Activated gamma-delta T cell (primary cell): ENCODE measurements at places on chromosomes 5 and 9.

- no peak for DNase-seq
Observed at GRCh38 chr5:31453522-31453921, 78.4 kb downstream of the DROSHA start.

DNA sequence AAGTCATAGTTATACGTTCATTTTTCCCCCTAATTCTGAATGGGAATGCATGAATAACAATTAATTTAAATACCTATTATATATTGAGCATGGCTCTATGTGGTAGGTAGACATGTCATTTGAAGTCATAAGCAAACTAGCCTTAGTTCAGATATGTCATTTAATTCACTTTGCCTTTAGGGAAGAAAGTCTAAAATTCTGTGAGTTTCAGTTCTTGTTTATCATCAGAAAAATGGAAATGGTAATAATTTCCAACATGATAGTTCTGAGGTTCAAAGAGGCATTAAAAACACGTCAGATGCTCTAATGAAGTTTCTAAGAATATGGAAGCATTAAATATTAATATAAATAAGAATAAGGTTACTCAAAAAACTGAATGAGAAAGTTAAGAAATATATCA is 13.1 kb upstream of the ANXA1 start:
- DNase-seq: no peak

GRCh38 chr5:113474100-113474728 is 14.0 kb downstream of the MCC start:
- DNase-seq: no peak

GRCh38 chr5:139761501-139761900 is 34.1 kb upstream of the PSD2 start:
- DNase-seq: no peak

DNA sequence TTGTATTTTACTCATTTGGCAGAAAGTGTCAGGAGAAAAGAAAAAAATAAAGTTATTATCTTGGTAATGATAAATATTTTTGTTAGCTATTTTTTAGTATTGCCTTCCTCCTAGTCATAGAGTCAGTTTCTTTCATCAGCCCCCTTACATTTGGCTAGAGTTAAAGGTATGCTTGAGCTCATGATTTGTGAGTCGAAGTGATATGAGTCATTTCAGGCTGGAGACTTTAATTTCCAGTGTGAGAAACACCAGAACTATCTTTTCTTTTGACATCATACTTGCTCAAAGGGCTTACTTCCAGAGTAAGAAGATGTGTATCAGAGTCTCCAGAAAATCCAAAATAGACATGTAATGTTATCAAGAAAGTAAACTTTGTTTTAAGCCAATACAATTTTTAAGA is 746.7 kb upstream of the TYRP1 start:
- no peak for DNase-seq

DNA sequence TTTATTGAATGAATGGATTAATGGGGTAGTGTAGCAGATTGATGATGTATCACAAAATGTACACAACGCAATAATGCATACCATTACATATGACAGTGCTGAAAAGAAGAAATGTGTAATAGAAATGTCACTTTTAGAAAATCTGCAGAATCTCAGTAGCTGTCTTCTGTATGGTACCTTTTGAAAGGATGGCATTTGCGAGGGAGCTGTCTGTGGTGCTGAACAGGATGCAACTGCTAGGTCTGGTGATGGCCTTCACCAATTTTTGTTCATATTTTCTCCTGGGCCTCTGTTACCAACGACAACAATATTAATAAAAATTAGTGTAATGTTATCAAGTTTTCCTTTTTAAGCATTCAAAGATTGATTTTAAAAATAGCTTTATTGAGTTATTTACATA is 36.2 kb upstream of the OTULIN start:
- no peak for DNase-seq

DNA sequence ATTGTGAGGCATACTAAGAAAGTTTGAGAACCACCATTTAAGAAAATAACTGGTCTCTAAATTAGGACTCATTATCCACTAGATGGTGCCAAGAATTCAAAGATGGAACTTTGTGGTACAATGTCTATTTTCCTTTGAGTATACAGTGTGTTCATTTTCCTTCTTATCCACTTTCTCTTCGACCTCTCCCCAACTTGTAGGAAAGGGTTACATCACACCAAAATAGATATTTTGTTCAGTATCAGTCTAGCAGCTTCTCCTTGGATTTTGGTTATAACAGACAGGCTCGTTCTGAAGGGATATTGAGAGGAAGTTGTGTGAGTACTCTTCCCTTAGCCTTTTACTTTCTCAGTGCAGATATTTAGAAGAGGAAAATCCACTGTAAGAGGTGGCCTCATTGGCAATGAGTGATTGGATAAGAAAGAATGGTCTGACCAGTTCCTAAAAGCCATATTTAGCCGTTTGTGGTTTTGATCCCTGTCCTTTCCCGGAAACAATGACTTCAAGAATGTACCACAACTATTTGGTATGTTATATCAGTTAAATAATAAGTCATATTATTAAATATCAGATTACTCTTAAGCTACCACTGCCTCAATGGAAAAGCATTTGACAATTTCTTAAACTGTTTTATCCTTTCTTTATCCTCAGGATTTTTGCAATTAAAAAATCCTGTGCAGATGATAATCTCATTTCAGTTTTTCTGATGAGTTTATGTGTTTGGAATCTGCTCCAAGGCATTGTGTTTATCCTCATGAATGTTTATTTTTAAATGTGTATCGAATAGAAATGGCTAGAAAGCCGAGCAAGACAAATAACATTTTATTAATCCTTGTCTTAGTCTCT is 69.0 kb upstream of the GRAMD2B start:
- no peak for DNase-seq

DNA sequence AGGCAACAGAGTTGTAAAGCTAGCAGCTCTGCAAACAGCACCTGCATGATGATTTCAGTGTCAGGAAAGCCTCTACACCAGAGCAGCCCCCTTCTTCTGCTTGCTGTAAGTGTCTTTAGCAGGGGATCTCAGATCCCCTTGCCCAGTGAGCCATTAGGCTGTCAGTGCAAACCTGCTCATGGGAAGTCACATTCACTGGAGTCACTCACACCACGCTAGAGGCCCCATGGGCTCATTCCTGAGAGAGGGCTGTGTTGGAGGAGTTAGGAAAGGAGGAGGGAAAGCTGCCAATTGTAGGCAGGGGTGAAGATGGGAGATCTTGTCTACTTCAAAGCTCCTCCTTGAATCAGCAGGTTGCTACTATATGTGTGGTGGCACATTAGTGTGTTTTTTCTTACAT is 275.2 kb downstream of the SMARCA2 start:
- no peak for DNase-seq

DNA sequence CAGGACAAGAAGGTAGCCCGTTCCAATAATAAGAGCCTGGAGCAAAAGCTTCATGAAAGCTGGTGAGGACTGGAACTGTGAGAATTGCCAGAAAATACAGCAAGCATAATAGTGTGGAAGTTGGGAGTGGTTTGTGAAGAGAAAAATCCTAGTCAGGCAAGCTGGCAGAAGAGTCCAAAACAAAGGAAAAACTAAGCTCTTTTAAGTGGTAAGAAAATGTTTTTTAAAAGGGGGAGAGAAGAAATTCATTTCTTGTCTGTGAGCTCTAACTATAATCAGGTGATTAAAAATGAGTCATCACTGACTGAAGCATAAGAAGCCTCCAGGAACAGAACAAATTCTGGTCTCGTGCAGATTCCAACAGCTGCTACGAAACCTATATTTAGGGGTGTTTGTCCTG is 102.6 kb downstream of the CAAP1 start:
- DNase-seq: no peak

DNA sequence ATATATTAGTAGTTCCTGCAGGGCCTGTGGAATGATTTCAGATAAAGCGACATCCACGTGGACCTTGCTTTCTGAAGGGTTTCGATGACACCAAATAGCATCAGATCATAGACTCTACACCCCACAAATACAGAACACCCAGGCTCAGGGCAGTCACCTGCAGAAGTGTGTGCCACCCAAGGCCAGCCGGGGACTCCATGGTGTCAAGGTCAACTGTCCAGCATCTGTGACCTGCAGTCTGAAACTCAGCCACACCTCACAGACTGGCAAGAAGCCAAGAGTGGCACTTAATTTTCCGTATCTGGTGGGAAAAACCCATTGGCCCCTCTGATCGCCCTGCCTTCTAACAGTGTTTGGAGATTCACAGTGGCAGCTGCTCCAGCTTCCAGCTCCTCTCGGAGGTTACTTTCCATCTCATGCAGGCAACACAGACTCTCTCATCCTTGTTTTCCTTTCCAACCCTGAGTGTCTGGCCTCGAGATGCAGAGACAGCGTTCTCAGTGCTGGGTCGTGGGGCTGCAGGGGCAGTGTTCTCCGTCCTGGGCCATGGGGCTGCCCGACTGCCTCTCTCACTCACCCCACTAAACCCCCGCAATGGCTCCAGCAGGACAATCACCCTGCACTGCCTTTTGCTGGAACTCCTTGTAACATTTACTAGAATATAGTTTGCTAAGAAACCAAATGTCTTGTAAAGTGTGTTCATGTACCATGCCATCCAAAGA is 221.9 kb downstream of the IRX2 start:
- DNase-seq: no peak

DNA sequence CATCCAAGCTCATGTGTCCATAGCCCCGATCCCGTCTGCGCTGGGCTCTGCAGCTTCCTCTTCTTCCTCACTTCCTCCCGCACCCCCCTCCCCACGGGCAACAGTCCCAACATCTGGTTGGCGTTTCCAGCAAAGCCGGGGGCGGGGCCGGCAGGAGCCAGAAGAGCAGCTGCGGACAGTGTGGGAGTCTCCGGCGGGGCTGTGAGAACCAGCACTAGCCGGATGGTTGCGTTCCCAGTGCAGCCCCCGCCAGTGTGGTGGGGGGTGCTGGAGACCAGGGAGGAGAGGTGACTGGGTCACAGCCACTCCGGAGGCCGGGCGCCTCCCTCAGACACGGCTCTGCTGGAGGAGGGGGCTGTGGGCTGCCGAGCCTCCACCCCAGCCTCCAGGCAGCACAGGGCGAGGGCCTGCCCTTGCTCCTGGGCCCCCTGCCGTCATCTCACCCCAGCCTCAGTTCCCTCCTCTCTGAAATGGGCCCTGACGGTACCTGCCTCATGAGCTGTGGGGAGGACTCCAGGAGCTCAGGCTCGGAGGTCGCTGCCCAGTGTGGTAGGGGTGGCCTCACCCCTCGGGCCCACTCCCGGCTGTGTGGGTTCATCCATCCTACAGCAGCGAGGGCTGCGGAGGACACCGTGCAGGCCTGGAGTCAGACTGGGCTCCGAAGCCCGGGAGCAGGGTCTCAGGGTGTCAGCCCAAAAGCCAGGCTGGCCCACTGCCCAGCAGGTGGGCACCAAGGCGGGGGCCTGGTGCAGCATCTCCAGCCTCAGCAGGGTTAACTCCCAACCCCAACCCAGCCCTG is 41.5 kb upstream of the NOTCH1 start:
- DNase-seq: no peak

DNA sequence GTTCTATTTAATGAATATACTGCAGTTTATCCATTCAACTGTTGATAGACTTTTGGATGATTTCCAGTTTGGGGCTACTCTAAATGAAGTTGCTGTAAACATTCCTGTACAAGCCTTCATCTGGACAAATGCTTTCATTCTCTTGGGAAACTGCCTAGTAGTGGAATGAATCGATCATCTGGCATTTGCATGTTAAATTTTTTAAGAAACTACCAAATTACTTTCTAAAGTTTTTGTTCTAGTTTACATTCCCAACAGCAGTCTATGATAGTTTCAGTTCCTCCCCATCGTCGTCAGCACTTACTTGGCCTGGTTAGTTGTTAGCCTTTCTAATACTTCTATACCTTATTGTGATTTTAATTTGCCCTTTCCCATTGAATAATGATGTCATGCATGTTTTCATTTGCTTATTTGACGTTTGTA is 306.3 kb downstream of the FER start:
- no peak for DNase-seq

GRCh38 chr5:77944757-77945340 is 168.7 kb upstream of the TBCA start:
- DNase-seq: no peak

DNA sequence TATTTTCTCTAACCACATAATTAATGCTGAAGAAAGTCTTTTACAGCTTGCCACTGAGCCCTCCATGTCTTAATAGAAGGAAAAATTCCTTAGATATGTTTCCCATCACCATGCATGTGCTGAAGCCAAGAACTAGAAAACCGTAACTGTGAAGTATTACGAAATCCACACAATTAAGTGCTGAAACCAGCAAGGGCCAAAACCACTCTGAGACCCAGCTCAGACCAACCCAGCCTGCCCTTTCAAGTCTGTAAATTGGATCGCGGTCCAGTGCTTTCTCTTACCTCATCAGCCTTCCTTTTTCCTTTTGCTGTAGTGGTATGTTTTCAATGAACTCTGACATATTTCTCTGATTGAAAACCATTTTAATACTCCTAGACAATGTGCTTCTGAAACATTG is 26.3 kb downstream of the SEMA5A start:
- DNase-seq: no peak

DNA sequence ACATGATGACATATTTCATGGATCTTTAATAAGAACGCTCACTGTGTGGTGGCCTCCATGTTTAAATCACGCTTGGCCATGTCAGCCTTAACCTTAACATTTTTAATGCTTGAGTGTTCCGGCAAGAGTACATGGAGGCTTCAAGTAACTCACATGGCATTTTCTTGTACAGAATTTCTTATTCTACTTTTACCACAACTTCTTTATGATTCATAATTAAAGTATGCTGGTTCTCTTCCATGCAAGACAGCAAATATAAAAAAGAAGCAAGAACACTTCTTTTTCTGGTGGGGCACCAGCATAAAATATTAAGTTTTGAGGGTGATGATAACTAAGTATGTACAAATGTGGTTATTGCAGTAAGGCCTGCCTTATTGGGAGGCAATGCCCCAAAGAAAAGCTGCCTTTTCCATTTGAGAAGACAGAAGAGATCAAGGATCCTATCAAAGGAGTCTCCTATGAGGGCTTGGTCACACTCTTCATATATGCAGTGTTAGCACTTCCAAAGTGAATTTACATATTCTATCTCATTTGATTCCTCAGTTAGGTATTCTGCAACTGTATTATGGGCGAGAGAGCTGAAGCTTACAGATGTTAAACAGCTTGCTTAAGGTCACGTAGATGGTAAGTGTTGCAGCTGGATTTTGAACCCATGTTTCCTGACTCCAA is 382.7 kb upstream of the MEF2C start:
- no peak for DNase-seq

GRCh38 chr5:124650951-124651662 is 95.3 kb downstream of the ZNF608 start:
- no peak for DNase-seq

DNA sequence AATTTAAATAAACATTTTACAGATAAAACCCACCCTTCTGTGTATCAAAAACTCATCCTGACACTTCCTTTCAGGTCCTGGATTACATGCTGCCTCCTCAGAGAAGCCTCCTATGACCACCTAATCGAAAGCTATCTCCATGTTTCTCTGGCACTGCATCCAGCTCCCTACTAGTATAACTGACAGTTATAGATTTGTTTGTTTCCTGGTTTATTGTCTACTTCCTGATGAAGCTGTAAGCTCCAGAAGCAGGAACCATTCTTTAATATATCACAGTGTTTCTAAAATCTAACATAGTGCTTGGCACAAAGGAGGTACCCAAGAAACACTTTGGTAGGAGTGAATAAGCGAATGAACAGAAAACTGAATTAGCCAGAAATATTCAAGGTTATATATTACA is 270.4 kb downstream of the EFNA5 start:
- no peak for DNase-seq
